ENCODE measurements at places on chromosomes 2 and 18.
A peak's percentile ranks its signal among the peaks of the same experiment; 100 is the strongest.

DNA sequence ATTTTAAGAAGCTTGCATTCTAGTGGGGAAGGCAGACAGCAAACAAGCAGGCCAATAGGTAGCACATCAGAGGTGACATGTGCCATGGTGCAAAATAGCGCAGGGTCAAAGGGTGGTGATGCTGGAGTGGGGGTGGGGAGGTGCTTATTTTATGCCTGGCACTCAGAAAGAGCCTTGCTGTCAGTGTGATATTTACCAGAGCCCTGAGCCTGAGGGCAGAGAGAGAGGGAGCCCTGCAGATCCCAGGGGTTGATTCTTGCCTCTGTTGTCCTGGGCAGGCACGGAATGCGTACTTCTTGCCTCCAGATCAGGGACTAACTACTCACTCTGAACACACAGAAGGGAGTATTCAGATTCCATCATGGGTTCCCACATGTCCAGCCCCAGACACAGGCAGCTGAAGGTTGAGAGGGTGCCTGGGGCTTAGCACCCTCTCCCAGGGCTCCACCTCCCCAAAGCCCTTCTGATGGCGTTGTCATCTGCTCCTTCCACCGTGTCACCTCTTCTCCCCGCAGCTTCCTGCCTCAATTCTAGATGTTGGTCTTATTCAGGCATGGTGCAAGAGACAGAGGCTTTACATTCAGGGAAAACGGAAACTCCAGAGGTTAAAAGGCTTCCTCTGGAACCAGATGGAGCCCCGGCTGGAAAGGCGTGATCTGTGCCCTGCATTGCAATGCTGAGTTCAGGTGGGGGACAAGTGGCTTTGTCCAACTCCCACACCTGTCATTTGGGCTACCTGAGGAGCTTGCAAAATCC is 252.3 kb downstream of the HAUS1 start:
- DNase-seq, result no peak

- DNase-seq, result peak; percentile 86
Observed at GRCh38 chr2:237421542-237422116, 7.7 kb upstream of the COL6A3 start.

DNA sequence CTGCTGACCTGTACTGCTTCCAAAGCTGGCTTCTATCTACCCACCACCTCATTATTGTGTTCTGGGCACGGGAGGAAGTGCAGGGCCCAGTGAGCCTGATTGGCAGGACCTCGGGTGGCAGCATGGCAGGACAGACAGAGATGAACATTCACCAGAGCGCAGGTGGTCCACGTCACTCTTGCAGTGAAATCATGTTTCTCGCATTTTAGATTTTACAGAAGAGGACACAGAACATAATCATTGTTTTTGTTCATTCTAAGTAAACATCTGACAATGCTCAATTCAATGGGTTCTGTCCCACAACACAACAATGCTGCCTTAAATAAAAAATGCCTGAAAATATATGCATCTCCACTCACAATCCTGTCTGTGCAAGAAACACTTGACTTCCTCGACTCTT is 11.5 kb upstream of the BIN1 start:
- DNase-seq, result no peak

- no peak for DNase-seq
Observed at GRCh38 chr2:64466478-64467085, 12.6 kb downstream of the LGALSL start.

Measured in activated CD4-positive, alpha-beta memory T cell treated with anti-CD3 and anti-CD28 coated beads for 36 hours (primary cell).